CD4-positive, alpha-beta memory T cell (primary cell): ENCODE measurements at places on chromosomes 4 and X. TPM values are rescaled to one million over a fixed set of nuclear protein-coding genes. Genes with fewer than 3 reads are reported as not detected.
A peak's percentile ranks its signal among the peaks of the same experiment; 100 is the strongest.

GRCh38 chrX:134369576-134369975 lies 90.4 kb upstream of the HPRT1 start:
- DNase-seq: no peak

DNA sequence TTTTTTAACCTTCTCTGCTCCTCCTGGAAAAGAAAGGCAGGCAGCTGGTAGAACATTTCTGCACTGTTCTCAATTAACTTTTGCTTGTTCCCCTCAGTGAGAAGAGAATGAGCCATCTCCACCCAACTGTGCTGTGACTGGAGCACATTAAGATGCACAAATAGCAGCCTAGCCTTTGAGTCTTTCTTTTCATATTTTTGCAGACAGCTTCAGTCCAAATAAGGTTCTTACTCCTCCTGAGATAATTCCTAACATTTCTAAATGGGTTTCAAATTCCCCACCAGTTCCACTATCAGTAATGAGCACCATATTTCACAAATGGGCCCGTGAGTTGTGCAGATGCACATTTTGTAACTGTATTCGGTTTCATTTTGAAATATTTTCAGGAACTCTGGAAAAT lies 118.6 kb downstream of the SPCS3 start:
- DNase-seq: no peak

Gene BANK1
- not detected for total RNA-seq

- no peak for DNase-seq
Measured at GRCh38 chr4:95296052-95296451, 252.7 kb downstream of the UNC5C start.

- DNase-seq: no peak
Measured at GRCh38 chr4:106245176-106245575, 70.8 kb downstream of the TBCK start.

- DNase-seq: peak; percentile 75
Measured at GRCh38 chr4:80202190-80202711, 4.9 kb downstream of the PRDM8 start.

Gene CYTL1
- not detected for total RNA-seq

DNA sequence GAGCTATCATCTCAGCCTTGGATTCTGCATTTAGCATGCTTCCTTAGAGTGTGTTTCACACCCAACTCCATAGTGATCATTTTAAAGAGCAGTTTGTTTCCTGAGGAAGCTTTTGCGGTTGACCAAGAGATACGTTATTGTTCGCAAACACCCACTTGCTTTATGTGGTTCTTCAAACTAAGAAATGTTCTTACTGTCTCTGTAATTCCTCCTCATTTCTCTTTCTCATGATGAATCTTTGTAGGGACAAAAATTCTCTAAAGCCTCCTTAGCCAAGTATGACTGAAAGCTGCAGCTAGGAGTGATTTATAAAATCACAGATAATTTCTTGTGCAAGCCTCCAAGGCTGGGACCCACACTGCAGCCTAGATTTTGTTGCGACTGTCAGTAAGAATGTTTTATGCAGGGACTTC lies 10.0 kb downstream of the TNIP3 start:
- peak; percentile 66 for DNase-seq

- no peak for DNase-seq
Measured at GRCh38 chr4:26284536-26284935, 36.3 kb upstream of the RBPJ start.

- DNase-seq: no peak
Measured at GRCh38 chr4:7206911-7207567, 14.7 kb downstream of the SORCS2 start.

- no peak for DNase-seq
Measured at GRCh38 chr4:154039435-154040343, 250.8 kb upstream of the SFRP2 start.

Gene MSX1
- total RNA-seq: not detected

GRCh38 chrX:148146121-148146520 lies 165.0 kb downstream of the FMR1NB start:
- DNase-seq: no peak

Gene PPA2
- 56.3 TPM for total RNA-seq

DNA sequence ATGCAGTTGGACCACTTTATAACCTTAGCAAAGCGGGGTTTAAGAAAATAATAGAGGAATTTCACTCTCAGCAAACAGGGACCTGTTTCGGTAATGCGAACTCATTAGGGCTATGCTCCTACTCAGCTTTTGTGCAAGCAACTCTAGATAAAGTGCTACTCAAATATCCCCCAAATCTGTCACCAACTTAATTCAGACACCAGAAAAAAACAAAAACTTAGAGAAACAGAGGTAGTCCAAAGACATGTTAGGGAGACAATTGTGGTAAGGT lies 123.0 kb downstream of the CAMK2D start:
- no peak for DNase-seq

DNA sequence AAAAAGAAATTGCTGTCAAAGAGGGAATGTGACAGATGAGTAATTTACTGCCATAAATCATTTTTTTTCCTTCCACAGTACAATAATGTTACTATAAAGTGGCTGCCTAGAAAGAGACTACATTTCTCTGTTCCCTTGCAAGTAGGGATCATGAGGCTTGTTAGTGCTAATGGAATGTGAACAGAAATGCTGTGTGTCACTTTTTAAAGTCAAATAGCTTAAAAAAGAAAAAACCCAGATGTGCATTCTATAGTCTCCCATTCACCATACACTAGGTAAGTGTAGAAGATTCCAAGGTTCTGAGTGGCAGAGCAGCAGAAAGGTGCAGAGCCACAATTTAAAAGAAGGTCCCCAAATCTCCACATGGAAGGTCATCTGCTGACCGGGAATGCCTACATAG lies 328.4 kb downstream of the CAMK2D start:
- DNase-seq: no peak

Gene DOK7
- total RNA-seq: not detected

DNA sequence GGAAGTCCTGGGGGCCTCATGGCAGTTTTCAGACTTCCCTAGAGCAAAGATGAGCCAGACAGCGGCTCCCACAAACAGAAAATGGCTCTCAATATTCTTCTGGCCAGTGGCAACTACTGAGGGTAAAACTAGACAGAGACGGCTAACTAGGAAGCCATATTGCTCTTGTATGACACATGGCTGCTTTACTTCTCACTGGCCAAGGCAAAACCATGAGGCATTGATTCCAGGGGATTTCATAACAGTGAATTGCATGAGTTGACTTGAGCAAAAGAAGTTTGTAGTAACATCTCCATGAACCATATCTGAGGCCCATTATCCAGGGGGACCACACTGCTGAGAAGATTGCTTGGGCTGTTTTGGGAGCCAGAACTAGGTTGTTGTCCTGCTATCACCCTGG lies 13.7 kb upstream of the TLR8 start:
- no peak for DNase-seq

Gene HSFX3
- not detected for total RNA-seq

GRCh38 chr4:3040452-3041191 lies 33.7 kb downstream of the HTT-AS start:
- no peak for DNase-seq

DNA sequence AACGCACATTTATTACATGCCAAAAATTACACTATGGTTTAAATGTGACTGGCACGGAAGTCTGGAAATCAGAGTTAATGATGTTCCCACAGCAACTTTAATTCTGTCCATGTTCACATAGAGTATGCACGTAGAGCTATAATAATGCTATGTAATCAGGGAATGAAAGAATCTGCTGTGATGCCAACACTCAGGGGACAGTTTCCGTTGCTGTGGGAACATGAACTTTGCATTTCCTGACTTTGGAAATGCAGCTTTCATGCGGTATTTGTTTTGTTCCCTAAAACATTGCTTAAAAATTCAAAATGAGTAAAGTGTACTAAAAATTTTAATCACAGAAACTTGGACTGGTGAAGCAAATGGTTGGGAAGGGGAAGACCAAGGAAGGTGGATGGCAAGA lies 65.7 kb downstream of the MAGEA1 start:
- DNase-seq: no peak

- no peak for DNase-seq
Measured at GRCh38 chr4:172169871-172170270, 356.7 kb downstream of the GALNTL6 start.

- no peak for DNase-seq
Measured at GRCh38 chrX:9110808-9111207, 76.9 kb upstream of the FAM9B start.

Gene HSD17B11
- total RNA-seq: 69.7 TPM

Gene HS6ST2
- total RNA-seq: not detected

Gene TIGD4
- total RNA-seq: 0.17 TPM

DNA sequence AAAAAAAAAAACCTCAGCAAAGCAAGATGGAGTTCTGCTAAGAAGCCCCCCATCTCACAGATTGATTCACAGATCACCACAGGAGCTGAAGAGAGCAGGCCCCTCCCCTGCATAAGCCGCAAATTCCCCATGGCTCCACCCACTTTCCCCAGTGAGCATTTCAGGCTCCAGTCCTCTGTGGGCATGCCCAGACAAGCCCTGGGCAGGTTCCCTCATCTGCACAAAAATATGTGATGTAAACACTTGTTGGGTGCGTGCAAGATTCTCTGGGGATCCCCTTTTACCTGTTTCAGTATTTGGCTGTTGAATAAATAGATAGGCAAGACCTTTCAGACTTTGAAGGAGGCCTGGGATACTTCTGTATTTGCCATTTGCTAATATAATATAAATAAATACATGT lies 514.3 kb downstream of the PCDH7 start:
- no peak for DNase-seq

Gene TRPC5OS
- total RNA-seq: not detected

DNA sequence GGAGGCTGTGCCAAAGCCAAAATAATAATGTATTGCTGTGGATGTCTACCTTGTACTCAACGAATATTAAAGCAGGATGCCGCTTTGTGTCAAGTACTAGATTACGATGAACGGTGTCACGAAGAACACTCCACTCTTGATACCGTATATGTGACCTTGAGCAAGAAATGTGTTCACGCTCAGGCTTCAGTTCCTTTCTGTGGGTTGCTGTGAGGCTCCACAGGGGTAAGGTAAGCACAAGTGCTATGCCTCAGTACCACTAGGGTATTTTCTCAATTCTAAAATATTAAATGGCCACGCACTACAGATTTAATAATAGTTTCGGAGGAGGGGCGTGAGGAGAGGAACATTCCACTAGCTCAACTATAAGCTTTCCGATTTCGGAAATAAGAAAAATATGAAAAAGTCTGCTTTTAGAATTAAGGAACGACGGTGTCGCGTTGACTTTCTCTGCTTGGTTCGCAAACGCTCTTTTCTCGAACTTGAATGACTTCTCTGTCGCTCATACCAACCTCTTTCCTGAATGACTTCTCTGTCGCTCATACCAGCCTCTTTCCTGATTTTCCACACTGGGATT lies 607 bp upstream of the SCOC start:
- DNase-seq: peak; percentile 38

Gene RNF150
- not detected for total RNA-seq

- no peak for DNase-seq
Measured at GRCh38 chr4:119748853-119749252, 120.2 kb upstream of the PDE5A start.

DNA sequence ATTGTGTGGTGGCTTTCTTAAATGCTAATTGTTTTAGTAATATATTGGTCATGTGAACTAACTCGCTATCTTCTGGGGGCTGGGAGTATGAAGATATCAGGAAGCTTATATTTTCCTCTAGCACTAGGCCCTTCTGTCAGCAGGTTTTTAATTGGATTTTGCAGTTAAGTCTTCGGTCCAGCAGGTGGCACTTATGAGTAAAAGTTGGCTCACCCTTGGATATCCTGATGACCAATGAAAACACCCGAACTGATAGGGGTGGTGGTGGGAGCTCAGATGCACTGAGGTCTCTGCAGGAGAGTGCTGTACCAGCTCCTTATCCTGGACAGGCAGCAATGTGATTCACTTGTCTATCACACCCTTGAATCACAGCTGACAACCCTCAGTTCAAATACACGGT lies 1365.8 kb upstream of the DIAPH2 start:
- DNase-seq: no peak
